ENCODE measurements at places on chromosomes 5 and 9.

GRCh38 chr9:137522746-137523455, 27.3 kb downstream of the PNPLA7 start:
- no peak for DNase-seq

- DNase-seq, result no peak
Measured at GRCh38 chr5:153211076-153211475, 279.4 kb upstream of the GRIA1 start.

DNA sequence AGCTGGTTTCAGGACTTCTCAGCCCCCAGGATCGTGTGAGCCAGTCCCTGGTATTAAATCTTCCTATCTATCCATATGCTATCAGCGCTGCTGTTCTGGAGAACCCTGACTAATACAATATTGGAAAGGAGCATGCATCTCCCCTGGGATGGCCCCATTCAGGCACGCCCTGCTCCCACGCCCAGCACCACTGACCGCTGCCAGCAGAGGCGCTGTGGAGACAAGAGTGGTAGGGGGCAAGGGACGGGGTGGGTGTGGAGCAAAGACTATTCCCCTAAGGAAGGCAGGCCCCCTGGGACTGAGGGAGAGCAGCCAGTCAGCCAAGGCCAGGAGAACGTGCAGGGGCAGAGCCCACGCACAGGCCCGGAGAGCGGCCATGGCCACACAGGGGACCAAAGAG, 116.0 kb downstream of the VAV2 start:
- no peak for DNase-seq

DNA sequence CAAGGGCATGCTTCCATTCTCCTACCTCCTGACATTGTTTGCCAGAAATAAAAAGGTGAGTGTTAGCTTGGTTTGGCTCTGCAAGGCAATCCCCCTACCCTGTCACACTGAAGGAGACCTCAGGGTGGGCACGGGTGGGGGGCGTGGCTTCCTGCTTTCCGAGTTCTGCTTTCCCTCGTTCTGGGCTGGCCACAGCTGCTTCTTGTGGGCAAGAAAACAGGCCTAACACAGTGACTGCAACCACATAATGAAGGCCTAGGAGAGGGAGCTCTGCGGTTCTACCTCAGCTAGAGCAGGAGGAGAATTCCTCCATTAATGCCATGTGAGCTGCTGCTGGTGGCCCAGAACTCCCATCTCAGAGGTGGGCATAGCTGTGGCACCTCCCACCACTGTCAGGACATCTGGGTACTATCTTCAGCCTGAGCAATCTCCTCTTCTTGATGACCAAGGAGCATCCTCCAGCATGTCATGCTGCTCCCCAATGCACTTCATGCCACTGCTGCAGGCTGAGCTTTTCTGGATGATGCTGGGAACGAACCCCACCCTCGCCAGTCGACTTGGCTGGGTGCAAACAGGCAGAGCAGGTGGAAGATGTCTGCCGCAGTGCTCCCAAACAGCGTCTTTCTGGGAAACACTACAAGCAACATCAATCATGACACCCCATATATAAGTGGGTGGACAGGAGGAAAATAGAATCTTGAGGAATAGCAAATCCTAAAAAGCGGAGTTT, 139.5 kb upstream of the RAPGEF1 start:
- no peak for DNase-seq

DNA sequence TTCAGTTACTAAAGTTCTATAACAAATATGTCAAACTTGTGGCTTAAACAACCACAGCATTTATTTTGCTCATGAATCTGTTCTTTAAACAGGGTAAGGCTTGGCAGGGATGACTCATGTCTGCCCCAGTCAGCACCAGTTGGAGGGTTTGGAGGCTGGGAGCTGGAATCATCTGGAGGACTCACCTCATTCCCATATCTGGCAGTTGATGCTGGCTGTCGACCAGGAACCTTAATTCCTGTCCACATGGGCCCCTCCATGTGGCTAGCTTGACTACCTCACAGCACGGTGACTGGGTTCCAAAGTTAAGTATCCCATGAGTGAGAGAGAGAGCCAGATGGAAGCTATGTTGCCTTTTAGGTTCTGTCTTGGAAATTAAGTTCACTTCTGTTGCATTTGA, 13.8 kb upstream of the CCL28 start:
- DNase-seq, result peak; percentile 87

DNA sequence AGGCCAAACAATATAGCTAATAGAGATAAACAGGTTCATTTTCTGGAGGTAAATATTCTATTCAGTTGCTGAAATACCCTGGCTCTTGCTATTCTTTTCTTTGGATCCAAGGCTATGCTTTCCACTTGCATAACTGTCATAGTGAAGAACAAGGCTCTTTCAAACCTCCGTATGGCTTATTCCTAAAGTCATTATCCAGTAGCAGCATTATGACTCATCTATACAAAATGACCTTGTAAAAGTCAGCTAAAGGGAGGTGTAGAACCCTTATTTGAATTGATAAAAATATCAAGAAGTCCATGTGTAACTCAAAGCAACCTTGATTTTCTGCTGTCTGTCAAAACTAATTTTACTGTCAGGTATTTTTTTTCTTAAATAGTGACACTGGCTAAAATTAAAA, 447.8 kb downstream of the PLK2 start:
- no peak for DNase-seq

GRCh38 chr9:87305151-87305550, 192.5 kb upstream of the DAPK1 start:
- DNase-seq, result no peak

DNA sequence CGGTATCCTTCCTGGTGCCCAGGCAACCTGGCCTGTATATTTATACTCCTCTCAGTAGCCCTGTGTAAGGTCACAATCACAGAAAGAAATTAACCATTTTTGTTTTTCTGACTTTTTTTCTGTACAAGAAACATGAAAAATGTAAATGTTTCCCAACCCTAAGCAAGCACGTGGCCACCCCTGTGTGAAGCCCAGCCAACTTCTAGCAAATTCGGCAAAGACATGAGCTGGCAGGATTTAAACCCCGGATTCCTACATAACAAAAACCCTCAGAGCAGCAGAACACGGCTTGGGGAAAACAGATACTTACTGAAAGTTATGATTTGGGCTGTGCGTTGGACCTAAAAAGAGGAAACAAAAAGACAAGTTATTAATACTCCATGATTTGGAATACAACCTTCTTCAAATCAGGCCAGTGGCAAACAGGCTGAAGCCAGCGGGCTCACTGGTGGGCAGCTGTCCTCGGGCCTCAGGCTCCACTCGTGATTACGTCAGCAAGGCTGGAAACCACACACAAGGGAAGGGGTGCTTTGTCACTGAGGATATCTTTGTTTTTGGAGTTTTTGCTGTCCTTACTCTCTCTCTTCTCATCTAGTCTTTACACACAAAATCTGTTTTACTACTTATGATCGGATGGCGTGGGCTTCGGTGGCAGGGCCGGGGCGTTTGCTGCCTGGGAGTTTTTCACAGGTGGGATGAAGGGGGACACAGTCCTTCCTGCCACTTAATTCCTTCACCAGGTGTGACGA, 194.1 kb downstream of the ROR2 start:
- no peak for DNase-seq

DNA sequence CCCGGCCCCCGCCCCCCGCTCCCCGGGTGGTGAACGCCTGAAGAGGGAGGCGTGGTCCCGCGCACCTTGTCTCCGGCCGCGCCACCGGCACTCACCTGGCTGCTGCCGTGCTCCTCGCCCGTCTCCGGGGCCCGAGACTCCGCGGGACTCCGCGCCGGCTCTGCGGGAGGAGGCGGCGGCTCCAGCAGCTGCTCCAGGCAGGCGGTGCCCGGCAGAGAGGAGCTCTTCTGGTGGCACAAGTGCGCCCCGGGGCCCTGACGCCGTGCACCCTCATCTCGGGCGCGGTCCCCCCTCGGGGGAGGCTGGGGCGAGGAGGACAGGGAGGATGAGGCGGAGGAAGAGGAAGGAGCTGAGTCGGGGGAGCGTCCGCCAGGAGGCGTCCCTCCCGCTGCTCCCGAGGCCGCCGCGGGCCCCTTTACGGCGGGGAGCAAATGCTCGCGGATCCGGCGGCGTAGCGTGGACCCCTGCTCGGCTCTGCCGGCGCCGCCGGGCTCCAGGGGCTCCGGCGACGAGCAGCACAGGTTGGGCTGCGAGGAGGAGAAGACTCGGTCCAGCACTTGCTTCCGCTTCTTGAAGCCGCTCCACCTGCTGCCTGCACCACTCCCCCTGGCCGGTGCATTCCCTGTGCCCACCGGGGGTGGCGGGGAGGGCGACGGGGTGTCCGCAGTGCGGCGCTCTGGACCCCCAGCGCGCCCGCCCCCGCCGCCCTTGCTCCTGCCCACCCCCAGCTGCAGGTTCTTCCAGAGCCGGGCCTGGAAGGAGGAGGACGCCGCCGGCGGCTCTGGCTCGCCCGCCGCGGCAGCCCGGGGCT, 928 bp downstream of the MCTP1 start:
- DNase-seq, result no peak

- DNase-seq, result no peak
Measured at GRCh38 chr5:137621306-137621705, 114.6 kb downstream of the KLHL3 start.

DNA sequence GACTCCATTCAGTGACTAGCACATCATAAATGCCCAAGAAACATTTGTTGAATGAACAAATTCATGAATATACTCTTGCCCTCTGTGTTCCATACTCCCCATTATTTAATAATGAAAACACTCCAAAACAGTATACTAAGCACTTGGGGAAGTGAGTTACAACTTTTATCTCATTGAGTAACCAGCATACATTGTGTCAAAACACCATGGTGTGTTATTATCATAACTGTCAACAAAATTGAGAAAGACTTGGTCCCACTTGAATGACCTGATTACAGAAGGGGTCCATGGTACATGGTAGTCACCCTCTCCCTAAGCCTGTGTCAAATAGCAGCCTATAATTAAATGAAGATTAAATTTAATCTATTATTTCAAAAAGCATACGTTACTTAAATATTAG, 16.2 kb downstream of the ANKH start:
- no peak for DNase-seq

DNA sequence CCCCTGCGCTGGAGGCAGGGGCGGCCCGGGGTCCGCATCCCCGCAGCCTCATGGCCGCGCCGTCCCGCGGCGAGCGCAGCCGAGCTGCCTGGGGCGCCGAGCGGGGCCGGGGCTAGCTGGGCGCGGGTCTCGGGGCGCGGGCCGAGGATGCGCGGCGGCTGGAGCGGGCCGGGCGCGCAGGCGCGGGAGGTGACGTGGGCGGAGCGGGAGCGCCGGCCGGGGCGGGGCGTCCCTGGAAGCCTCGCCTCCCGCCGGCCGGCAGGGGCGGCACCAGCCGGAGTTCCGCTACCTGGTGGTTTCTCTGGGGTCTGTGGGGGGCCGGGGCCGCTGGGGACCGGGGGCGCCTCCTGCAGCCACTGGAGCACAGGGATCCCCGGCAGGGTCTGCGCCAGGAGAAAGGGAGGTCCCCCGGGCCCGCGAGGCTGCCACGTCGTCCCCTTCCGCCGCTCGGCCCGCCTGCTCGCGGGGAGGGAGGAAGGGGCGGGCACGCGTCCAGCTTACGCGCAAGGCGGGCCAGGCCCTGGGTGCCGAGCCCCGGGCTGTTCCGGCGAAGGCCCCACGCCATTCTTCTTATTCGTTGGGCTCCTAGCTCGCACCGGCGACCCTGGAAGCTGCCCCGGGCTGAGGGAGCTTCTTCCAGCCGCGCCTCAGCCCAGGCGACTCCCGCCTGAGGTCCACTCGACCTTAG, at the start of gene LPCAT1:
Gene LPCAT1, minus strand, starts transcription at position 168 of the 688 bp plus-strand sequence. Its CDS starts 116 bp downstream, at position 52.
- DNase-seq, result no peak

DNA sequence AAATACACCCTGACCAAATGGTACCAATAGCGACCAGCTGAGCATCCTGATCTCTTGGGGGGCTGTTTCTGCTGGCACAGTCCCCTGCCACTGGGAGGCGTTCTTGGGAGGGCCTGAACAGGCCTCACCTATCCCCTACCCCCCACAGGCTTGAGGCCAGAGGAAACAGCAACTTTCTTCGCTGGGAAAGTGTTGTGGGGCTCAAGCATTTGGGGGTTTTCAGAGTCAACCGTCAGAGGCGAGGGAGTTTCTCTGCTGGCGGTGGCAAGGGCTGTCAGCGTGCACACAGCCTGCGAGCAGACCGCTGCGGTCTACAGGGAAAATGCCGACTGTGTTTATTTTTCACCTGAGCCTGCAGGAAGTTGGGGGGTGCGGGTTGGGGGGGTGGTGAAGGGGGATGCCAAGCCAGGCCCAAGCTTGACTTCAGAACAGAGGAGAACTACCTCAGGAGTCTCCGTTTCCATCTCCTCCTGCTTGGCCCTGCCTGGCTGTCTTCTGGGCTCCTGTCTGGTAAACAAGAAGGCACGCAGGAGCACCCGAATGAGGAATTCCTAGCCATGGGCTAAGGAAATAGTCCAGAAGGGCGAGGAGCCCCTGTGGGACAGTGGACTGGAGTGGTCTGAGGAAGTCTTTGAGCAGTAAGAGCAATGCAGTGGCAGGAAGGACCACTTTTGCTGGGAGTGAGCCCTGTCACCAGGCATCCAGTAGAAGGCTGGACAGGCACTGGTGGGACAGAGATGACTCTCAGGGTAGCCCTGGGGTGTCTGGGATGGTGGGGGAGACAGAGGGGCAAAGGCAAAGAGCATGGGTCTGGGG, 18.1 kb downstream of the TCF7 start:
- no peak for DNase-seq

All from HS-27A (cell line).